Right lobe of liver (tissue), 6 donors: ENCODE measurements at places on chromosomes 7 and 10.

GRCh38 chr7:95404316-95404865 is 8.2 kb upstream of the PON3 start:
- DNase-seq: peak; percentile 26

- no peak for DNase-seq
Measured at GRCh38 chr10:104340641-104341040, 2.4 kb upstream of the ITPRIP start.

DNA sequence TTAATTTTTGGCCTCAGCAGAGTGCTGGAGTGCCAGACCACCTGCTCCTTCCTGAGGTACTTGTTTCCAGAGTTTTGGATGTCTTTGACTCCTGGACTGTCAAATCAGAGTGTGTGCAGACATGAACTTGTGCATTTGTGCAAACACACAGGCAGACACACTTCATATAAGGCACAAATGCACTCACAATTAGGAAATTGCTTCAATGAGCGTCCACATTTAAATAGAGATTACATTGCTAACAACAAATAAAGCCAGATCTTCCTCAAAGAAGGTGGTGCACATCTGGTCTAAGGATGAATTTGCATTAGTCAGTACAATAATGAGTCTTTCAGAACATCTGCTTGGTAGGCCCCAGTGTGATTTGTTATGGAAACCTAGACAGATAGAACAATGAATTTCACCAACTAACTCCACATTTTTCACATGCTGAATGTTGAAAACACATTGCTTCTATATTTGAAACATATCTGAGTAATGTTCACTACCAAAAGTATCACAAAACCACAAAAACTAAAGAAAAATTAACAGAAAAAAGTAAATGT is 266.7 kb upstream of the INHBA start:
- no peak for DNase-seq

- DNase-seq: no peak
Measured at GRCh38 chr10:25766687-25767221, 167.3 kb upstream of the MYO3A start.

GRCh38 chr10:26430641-26431163 is 7.4 kb upstream of the APBB1IP start:
- DNase-seq: no peak

- DNase-seq: peak; percentile 6
Measured at GRCh38 chr7:74420006-74420405, 33.7 kb upstream of the GTF2IRD1 start.

- no peak for DNase-seq
Measured at GRCh38 chr10:119177708-119178371, 772 bp downstream of the PRDX3 start.

GRCh38 chr10:130743751-130744271 is 567.7 kb downstream of the TCERG1L start:
- DNase-seq: no peak
